HT-29 (cell line): ENCODE measurements at places on chromosomes 7 and 10.
A peak's percentile ranks its signal among the peaks of the same experiment; 100 is the strongest.

DNA sequence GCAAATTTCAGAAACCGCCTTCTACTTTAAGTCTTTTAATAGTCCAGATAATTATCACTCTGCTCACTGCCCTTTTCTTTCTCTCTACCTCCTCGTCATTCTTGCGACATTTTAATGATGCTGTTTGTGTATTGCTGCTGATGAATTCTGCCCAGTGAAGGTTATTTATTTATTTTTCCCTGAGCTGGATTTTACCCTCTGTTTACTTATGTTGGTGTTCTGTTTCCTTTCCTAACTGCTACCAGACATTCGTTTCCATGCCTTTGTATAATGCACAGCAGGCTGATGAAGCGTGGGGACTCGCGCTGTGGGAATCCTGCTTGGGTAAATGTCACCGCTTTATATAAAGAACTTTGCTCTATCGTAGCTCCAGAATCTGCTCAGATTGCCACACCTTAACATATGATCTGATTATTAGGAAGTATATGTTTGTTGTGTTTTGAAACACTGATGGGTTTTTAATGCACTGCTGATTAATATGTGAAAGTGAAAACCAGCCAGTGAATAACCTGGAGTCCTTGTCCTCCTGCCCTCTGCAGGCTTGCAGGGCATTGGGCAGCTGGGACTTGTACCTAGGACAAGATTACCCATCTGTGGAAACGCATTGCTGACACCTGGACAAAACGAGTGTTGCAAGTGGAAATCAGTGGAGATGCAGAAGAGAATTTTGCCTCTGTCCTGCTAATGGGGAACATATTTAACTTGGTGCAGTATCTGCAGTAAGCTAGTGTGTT, 291.5 kb downstream of the SDK1 start:
- DNase-seq = no peak

DNA sequence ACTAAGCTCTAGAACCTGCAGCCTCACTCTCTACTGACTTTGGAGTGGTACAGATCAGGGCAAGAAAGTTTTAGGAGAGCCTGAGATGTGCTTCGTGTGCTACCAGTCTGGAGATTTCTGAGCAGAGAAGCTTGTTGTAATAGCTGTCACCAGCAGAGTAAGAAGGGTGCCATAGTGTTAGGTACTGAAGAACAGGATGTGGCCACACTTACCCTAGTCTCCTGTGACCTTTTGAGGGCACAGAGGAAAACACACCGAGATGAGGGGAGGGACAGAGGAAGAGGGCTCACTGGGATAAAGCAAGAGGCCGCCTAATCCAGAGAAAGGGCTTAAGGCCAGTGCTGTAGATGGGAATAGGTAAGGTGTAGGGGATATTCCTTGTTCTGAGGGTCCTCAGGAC, 146.2 kb upstream of the MTPN start:
- no peak for DNase-seq

DNA sequence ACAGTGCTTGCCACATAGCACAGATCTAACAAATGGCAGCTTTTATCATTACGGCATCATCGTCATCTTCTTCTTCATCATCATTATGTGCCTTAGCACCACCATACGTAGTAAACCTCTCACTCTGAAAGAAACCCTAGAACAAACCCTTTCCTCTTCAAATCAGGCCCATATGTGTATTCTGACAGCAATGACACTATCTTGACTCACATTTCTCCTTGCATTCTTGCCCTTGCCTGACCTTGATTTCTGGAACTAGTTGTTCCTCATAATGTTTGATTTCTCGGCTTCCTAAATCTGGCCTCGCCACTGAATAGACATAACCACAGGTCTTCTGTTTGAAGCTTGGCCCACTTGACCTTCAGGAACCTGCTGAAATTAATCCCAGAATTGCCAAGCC, 115.3 kb downstream of the DGKI start:
- no peak for DNase-seq

- no peak for DNase-seq
Measured at GRCh38 chr10:130362308-130362761, 226.1 kb downstream of the GLRX3 start.

- DNase-seq = peak; percentile 70
Measured at GRCh38 chr10:43166207-43166879, 28.1 kb downstream of the CSGALNACT2 start.

GRCh38 chr10:123451618-123452245, 214.4 kb upstream of the GPR26 start:
- peak; percentile 7 for DNase-seq

DNA sequence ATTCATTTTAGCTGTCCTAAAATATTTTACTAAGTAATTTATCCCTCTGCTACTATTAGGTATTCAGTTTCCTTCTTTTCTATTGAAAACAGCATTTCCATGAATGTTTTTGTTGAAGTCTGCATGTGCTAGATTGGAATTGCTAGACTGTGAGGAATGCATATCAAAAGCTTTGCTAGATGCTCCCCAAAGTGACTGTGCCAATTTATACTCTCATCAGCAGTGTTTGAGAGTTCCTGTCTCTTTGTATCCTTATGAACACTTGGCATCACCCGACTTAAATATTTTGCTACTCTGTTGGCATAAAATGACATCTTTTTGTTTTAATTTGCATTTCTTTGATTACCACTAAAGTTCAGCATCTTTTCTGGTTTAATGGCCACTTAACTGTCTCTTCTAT, 45.0 kb upstream of the PRR15 start:
- no peak for DNase-seq

DNA sequence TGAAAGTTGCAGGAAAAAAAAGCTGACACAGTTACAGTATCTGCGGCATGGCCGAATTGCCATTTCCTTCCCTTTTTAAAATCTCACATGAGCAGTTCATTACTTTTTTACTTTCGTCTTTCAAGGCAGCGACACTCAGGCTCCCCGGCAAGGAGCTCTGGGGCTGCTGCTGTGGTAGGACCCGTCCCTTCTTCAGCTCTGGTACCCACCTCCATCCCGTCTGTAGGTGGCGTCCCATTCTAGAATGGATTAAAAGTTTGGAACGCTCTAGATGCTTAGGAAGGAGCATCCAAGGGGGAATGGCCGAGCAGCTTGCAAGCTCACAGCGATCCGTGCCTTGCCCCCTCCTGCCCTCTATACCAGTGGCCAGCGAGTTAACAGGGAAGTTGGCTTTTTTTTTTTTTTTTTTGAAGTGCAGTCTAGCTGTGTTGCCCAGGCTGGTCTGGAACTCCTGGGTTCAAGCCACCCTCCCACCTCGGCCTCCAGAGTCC, 22.8 kb upstream of the TTYH3 start:
- DNase-seq = no peak

GRCh38 chr10:85638797-85639196, 727.8 kb downstream of the GRID1 start:
- DNase-seq = no peak

DNA sequence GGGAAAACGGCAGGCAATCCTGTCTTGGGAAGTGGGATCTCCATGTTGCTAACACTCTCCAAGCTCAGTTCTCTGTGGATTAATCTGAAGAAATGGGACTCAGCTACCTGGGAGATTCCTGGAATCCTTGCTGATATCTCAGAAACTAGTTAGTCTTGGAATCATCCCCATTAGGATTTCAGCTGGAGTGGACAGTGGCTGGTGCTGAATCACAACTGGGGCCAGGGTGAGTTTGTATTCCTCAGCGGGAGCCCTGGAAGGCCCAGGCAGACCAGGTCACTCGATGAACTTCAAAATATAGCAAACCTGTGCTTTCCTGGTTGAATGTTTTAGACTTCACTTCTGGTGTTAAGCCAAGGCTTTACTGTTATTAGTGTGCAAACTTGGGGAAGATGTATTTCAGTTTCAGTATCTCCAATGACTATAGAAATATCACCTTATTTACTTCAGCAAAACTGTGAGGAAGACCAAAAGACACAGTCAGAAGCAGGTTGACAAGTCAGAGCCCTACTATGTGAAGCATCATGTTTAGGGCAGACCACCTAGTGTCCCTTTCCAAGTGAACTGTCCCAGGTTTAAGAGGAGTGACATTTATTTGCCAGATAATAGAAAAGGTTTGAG, 126.1 kb downstream of the AOAH start:
- DNase-seq = no peak

GRCh38 chr10:65501259-65501658, 1424.6 kb upstream of the LRRTM3 start:
- peak; percentile 45 for DNase-seq

GRCh38 chr10:110432084-110432483, 65.6 kb upstream of the DUSP5 start:
- DNase-seq = no peak

- peak; percentile 60 for DNase-seq
Measured at GRCh38 chr7:1758028-1758858, 88.2 kb downstream of the ELFN1 start.

GRCh38 chr7:35261476-35262285, 7.8 kb upstream of the TBX20 start:
- DNase-seq = no peak

DNA sequence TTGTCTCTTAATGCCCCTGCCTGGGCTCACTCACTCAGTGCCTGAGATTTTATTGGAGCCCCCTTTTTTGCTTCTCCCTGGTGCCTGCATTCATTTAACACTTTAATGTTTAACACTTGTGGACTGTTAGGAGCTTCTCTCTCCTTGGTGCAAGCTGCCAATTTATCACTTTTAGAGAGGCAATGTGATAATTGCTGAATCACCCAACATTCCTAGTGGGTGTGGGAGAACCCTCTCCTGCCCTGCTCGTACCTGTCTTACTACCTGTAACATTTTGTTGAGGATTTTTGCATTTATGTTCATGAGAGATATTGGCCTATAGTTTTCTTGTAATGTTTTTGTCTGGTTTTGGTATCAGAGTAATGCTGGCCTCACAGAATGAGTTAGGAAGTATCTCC, 13.2 kb downstream of the STAM start:
- peak; percentile 18 for DNase-seq

DNA sequence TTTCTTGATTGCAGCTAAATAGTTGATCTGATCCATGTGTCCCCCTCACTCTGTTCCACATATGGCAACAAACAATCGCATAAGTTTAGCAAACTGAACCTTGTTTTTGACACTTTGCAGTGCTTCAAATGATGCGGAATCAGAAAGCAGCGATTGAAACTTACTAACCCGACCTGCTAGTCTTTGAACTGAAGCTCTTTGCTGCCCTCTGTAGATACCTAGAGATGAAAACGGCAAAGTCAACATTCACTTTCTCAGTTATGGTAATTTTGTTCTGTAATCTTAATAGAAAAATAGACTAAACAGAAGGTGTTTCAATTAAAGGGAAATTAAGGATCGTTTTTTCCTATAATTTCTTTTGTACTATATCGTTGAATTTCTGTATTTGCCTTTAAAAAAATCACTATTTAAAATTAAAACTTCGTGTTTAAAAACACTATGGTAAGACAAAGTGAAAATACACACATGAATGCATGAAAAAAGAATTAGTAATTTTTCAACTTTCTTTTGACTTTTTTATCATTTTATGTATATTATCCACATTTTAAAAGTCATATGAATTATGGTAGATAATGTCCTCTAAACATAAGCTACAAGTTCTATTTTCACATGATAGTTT, 276.5 kb downstream of the MAGI2 start:
- peak; percentile 72 for DNase-seq

GRCh38 chr10:68184546-68184945, 47.4 kb downstream of the ATOH7 start:
- DNase-seq = no peak

GRCh38 chr7:132475037-132475668, 101.1 kb downstream of the PLXNA4 start:
- DNase-seq = no peak

DNA sequence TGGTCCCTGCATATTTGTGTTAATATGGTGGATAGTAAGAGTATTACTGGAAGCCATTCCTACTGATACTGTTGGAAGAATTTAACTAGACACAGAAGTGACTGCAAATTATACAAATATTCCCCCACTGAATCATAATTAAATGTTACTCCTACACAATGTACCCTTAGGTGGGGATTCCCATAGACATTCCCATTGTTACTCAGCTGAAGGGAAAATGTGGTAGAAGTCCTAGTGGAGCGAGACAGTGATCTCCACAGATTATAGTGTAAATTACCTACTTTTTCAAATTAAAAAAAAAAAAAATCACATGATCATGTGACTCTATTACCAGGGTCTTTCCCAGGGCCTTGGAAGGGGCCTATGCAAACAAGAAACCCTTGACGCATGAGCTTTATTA, 611.8 kb downstream of the LRMDA start:
- no peak for DNase-seq

DNA sequence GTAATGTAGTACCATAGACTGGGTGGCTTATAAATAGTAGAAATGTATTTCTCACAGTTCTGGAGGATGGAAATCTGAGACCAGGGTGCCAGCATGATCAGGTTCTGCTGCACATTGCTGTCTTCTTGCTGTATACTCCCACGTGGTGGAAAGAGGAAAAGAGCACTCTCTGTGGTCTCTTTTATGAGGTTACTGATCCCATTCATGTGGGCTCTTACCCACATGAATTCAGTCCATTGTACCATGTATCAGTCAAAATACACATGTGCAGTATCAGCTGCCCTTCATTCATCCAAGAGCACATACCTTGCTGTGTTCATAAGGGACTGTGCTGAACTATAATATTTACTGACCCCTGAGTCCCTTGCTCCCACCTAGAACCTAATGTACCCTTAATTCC, 17.1 kb downstream of the PNLIPRP2 start:
- no peak for DNase-seq

DNA sequence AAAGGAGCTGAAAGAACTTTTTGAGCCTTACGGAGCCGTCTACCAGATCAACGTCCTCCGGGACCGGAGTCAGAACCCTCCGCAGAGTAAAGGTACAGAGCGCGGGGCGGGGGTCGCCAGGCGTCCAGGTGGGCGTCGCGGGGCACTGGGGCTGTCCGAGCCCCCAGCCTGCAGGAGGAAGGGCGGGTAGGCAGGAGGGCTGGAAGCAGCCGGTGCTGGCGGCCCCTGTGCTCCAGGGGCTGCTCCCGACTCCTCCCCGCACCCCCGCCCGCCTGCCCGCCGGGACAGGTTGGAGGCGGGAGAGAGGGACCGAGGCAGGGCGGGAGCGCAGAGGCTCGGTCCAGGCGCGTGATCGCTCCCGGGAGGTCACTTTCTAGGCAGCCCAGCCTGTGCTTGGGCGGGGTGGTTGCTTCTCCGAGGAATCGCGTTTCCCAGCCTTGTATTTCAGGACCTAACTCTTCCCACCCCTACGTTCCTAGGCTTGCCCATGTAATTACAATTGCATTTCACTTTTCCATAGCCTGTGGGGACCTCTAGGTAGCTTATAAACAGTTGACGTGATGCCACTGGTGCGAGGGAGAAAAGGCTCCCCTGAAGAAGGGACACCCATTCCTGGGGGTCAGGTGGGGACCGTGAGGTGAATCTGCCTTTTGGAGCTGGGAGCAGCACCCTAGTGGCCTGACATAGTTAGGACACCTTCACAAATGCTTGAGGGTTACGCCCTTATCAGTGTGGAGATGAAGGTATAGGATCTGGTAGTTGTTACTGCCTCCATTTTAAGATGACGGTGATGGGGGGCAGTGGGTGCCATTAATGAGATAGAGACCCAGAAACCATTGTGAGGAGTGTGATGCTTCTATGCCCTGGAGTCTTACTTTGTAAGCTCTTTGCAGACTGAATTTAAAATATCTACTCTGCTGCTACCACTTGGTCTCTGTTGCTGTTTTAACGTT, 148.2 kb downstream of the CELF2 start:
- DNase-seq = no peak

- no peak for DNase-seq
Measured at GRCh38 chr10:1152386-1153250, 96.4 kb downstream of the WDR37 start.

GRCh38 chr10:31977440-31978155, 49.0 kb upstream of the ARHGAP12 start:
- DNase-seq = peak; percentile 51

GRCh38 chr7:81791568-81792518, 22.0 kb upstream of the HGF start:
- DNase-seq = no peak

- DNase-seq = no peak
Measured at GRCh38 chr10:112359606-112360307, 14.2 kb upstream of the ACSL5 start.

- DNase-seq = no peak
Measured at GRCh38 chr10:65396997-65397396, 1528.8 kb upstream of the LRRTM3 start.
